Stimulated activated CD8-positive, alpha-beta memory T cell treated with anti-CD3 and anti-CD28 coated beads, Interleukin-7, amount 100 ng/mL, for 1 hour (primary cell): ENCODE measurements at places on chromosomes 5 and 9.

DNA sequence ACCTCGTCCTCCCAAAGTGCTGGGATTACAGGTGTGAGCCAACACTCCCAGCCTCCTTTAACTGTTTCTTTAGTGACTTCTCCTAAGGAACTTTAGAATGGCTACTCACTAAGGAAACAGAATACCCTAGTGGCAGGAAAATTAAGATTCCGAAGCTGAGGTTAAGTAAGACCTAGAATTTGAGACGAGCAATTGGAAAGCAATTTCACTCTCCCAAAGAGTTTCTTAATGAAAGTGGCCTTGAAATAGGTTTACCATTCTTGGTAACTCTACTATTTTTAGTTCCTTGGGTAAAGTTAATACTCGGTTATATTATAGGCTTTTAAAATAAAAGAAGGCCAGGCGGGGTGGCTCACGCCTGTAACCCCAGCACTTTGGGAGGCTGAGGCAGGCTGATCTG is 22.9 kb upstream of the GOLPH3 start:
- no peak for DNase-seq

DNA sequence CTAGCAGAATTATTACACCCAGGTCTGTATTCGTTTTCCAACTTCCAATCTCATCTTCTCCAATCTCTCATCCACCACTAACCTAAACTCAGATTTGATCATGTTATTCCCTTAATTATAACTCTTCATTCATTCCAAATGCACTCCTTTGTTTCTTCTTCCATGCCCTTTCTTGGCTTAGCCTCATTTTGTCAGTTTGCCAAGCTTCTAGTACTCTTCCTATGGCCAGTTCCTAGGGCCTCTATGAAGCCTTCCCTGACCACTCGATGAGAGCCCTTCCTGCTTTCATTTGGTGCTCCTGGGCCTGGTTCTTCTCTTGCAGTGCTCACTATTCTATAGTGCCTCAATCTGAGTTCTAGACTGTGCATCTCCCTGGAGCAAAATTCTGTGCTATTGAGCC is 5.8 kb downstream of the FAM219A start:
- no peak for DNase-seq

- no peak for DNase-seq
These were observed 41.9 kb downstream of the NACC2 start for GRCh38 chr9:136052991-136053756.

DNA sequence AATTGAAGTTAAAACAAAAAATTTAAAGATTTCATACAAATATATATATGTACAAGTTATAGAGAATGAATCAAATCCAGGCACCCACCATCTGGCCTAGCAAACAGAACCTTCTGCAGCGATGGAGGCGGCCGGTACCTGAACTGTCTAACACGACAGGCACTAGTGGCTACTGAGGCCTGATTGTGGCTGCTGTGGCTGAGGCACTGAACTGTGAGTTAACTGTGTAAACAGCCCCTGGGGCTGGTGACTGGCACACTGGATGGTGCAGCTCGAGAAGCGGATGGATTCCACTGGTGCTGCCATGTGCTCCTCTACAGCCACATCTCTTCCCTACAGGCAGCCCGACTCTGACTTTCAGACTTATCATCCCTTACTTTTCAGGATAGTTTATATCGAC is 82.4 kb downstream of the RAPGEF1 start:
- DNase-seq: no peak

- DNase-seq: no peak
These were observed 46.2 kb downstream of the TENT4A start for GRCh38 chr5:6759401-6759800.

GRCh38 chr5:66354422-66354821 is 210.3 kb downstream of the SREK1 start:
- no peak for DNase-seq

DNA sequence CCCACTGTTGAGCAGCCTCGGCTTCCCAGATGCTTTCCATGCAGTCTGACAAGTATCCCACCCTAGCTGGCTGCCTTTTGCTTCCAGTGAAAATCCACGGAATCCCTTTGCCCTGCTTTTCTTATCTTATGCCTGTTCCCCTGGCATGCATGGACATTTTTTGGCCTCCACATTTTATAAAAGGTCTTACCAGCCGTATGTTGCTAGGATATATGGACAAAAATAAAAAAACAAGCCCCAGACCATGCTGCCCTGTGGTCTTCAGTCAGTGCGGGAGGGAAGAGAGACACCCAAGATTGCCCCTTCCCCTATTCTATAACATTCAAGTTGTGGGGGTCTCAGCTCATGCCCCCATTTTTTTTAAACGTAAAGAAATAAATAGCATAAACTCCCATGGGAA is 129.6 kb downstream of the COL23A1 start:
- DNase-seq: no peak

DNA sequence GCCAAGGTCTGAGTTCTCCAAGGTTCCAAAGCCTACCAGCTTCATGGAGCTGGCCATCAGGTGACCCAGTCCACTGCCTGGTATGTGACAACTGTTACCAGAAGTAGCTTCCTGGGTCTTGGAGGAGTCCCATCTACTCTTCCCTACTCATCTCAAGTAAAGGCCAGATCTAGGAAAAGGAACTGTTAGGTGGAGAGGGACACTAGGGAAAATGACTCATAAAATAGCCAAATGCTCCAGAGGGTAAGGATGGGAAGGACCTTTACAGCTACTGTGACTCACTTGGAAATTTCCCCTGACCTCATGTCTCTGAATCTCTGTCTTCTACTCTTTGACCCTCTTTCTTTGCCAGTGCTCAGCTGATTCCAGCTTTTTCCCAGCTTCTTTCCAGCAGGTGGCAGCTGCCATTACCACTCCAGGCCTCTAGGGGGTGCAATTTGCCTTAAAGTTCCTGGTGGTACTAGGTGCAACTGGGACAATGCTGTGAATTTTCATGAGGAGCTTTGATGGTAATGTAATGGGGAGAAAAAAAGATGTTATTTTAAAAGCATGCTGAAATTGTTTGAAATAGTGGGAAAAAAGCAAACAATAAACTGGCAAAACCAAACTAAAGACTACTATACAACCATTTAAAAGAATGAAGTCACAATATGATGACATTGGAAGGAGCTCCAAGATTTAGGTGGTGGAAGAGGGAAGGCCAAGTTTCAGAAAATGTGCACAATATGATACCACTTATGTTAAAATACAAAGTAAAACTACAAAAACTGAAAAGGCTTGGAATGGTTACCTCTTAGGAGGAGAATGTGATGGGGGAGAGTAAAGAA is 27.1 kb upstream of the MYORG start:
- no peak for DNase-seq

DNA sequence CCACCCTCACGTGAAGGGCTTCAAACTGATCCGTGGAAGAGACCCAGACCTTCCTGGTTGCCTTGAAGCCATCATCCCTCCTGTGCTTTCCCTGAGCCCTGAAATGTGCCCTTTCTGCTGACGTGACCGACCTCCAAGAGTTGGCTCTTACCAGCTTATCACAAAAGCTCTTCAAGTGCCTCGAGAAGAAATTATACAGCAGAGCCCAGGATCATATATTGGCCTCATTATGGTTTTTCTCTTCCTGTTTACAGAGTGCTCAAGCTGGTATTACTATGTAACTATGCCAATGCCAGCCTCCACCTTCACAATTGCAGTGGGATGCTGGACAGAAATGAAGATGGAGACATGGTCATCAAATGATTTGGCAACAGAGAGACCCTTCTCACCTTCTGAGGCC is 66.0 kb downstream of the AOPEP start:
- no peak for DNase-seq

DNA sequence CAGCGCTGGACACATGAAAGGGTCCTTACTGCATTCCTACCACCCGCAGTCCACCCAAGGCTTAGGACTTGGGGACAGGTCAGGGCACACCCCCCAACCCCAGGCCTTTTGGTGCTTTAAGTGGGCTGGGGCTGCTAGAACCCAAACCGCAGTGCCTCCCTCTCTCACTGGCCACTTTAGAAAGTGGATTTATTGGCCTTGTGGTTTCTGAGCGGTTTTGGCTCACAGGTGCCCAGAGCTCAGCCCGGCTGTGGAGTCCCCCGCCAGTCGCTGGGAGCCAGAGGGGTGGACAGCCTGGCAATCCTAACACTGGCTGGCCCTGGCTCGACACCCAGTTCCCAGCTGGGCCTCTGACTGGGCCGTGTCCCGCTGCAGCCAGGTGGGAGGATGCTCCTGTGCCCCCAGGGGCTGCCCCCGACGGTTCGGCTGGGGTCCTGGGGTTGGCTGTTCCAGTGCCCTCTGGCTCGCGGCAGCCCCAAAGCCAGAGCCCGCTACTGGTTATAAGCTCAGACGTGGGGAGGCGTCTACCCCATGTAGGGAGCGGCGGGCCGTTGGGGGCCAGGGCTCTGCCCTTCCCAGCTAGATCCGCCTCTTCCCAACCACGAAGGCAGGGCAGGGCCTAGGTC is 65.2 kb upstream of the RNU6ATAC start:
- DNase-seq: no peak

DNA sequence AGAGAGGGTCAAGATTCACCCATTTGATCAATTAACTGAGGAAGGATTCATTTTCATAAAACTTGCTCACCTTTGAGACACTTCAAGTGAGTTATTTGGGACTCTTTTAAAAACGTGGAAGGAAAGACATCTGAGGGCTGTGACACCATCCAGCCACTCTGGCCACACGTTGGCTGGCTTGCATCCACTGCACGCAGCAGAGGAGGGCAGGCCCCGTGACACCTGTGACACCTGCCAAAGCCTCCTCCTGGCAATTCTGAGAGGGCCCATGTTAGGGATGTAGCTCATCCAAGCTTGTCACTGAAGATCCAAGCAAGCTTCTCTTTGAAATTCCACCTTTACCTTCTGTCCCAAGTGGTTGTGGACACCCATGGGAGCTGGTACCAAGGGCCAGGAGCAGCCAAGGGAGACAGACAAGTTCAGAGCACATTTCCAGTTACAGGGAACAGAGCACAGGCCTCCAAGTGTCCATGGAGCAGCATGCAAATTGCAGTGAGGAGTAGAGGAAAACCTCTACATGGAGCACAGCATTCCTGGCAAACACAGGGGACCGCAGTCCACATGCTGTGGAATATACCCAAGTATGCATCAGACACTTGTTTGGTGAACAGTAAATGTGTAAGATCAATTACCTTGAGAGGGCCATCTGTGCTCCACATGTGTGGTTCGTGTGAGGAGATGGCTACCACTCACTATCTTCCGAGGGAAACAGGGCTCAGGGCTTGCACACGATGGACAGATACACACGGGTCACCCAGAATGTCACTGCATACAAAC is 4.8 kb downstream of the PRSS3 start:
- no peak for DNase-seq

DNA sequence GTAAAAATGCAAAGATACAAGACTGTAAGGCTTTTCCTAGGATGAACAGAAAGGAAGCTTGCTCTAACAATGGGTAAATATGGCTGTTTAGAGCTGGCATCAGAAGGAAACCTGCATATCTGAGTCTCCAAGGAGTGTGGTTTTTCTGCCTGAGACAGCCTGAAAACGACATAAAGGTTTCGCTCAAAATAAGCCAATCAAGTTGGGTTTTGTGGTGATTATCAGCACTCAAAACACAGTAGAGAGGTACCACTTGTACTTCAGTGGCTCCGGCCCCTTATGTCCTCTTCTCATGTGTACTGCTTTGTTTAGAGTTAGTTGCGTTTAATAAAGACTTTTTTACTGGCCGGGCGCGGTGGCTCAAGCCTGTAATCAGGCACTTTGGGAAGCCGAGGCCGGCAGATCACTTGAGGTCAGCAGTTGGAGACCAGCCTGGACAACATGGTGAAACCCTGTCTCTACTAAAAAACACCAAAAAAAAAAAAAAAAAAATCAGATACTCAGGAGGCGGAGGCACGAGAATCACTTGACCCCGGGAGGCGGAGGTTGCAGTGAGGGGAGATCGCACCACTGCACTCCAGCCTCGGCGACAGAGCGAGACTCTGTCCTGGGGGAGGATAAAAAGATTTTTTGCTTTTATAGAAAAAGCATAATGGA is 39.4 kb downstream of the KLF9 start:
- no peak for DNase-seq

GRCh38 chr5:61342071-61342501 is 10.0 kb downstream of the ZSWIM6 start:
- no peak for DNase-seq

DNA sequence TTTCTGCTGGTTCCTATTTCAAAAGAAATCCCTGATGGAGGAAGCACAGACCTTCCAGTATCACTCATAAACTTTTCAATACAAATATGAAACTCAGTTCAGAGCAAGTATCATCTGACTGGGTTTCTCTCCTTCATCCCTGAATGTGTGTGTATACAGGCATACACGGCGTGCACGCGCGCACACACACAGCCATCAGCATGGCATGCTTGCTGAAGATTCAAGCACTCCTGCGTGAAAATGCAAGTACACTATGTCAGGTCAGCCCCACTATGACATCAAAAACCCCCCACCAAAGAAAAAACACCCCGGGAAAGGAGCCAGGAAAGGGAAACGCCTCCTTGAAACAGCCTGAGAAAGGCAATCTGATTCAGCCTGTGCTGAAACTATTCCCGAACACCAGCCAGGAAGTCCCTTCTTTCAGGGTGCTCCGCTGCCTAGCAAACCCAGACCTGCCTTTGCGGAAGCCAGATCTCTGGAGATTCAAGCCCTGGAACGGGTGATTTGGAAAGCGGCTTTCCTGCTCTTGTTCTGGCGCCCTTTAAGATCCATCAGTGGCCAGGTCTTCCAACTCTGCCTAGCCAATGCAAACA is 831 bp downstream of the KLHL3 start:
- no peak for DNase-seq

DNA sequence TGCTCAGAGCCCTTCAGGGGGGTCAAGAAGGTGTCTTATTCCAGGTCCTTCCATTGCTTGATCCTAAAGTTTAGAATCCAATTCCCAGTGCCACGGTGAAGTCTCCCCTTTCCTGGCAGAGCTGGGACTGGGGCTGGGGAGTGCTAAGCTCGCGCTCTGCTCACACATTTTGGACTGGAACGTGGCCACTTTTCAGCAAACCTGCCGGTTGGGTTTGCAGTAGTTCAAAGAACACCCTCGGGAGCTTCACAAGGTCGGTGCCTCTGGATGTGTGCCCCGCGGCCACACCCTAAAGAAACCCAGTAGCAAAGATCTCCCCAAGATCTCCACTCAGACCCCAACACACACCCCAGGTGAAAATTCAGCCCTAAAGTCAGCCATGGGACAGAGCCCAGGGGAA is at the start of gene C9orf152:
C9orf152 (minus strand) TSS at position 129 of the 400 bp plus-strand sequence. CDS start 580 bp downstream, outside the sequence.
- no peak for DNase-seq

- no peak for DNase-seq
These were observed 1.8 kb downstream of the TLX3 start for GRCh38 chr5:171310819-171311321.

- no peak for DNase-seq
These were observed 5.4 kb downstream of the ACTL7B start for GRCh38 chr9:108850293-108850897.
